ENCODE measurements at places on chromosomes 12 and 14.

GRCh38 chr14:54443981-54444380, 2.8 kb upstream of the CNIH1 start:
- DNase-seq = no peak

DNA sequence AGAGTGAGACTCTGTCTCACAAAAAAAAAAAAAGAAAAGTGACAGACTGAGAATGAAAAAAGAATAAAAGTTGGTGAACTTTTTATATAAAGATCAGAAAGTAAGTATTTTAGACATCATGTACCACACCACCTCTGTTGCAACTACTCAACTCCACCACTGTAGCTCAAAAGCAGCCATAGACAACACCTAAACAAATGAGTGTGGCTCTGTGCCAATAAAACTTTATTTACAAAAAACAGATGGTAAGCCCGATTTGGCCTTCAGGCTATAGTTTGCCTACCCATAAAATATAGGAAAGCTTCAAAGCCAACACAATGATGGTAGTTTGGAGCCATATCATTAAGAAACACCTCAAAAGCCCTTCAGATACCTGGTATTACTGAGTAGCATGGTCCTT, 154.5 kb upstream of the FOXN3 start:
- no peak for DNase-seq

DNA sequence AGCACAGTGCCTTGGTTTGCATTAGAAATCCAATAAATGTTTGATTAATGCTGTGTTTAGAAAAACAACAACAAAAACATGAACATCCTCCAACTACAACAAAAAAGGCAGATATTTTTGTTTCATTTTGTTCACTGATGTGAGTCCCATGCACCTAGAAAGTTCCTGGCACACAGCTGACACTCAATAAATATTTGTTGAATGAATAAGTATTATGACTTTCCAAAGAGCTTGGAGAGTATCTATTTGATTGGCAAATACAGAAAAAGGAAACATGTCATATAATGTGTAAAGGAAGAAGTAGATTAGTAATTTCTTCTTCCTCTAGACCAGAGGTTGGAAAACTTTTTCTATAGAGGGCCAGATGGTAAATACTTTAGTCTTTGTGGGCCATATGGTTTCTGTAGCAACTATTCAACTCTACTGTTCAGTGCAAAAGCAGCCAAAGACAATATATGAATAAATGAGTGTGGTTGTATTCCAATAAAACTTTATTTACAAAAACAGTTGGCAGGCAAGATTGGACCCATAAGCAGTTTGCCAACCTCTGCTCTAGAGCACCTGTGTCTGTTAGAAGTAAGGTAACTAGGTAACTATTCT, 312.3 kb upstream of the DIO2 start:
- no peak for DNase-seq

DNA sequence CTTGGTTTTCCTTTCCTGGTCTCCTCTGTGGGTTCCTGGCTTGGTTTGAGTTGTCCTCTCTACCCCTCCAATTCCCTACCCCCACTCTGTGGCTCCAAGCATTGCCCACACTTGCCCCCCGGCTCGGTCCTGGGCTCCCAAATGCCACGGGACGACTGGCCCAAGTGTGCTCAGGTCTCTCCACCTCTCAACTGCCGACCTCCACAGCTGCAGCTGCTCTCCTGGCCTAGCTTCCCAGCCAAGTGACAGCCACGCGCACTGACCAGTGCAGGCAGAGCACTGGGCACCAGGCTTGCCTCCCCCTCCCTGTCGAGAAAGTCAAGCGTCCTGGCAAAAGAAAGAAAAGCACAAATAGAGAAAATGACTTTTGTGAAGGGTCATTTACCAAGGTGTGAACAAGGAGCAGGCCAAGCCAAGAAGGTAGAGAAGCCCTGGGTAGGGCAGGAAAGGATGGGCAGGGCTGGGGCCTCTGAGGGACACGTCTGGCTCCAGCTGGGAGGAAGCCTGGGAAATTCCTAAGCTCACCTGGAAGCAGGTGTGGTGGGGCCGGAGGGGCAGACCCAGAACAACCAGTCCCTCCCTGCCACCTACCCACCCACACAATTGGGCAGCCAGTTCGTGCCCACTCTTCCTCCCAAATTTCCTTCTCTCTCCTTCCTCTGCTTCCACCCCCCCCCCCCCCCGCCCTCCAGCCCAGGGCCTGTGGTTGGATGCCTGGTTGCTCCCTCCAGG, 1.8 kb upstream of the CEP170B start:
- no peak for DNase-seq

GRCh38 chr12:9796346-9796745, 30.9 kb upstream of the KLRF1 start:
- DNase-seq = no peak

- no peak for DNase-seq
Measured at GRCh38 chr12:51975196-51975595, 23.7 kb downstream of the ACVR1B start.

DNA sequence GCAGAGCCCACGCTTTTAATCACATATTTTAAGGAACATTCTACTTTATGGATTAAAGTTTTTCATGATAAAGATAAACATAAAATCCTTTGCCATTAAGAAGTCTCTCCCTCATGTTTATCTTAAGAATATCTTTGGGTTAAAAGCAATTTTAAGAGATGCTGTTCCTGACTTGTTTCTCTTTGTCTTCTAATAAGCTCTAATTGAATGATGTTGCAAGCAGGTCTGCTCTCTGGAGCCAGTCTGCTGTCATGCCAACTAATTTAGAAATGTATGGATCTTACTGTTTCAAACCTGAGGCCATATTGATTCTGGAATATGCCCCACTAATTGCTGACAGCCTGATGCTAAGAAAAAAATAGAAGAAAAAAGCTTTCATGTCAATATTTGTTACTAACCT, 173.6 kb downstream of the TTC8 start:
- DNase-seq = no peak

DNA sequence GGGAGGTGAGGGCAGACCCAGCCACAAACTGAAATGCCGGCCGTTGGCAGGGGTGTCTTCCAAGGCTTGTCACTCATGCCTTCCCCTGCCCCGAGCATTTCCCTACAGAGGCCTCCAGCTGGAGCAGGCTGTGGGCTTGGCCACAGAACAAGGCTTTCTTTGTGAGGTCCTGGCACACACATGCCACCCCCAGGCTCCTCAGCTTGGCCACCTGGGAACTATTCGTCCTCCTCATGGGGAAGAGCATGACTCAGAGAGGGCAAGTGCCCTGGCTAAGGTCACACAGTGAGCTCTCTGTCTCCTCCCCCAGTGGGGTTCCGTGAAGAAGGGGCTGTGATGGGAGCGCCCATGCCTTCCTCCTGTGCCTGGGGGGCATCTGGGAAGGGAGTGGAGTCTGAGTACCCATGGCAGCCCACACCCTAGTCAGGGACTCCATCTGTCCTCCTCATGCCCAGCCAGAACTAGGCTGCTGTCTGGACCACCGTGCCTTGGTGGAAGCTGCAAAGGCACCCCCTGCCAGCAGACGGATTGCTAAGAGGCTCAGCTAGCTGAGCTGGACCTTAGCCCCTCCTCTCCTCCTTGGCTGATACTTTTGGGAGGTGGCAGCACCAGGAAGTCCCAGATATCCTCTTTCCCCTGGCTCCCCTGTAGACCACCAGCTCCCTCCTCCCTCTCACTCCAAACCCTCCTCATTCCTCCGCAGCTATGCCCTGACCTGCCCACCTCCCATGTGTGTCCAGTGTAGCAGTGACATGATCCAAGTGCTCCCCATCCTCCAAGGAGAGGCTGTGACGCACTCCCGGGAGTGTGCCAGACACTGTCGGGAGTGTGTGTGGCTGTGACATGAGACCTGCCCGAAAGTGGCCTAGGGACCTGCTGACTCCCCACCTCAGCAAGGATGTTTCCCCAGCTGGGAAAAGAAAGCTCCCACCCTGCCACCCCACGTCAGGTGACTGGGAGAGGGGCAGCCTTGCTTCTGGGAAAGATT, 21.4 kb downstream of the ABCB9 start:
- DNase-seq = no peak

DNA sequence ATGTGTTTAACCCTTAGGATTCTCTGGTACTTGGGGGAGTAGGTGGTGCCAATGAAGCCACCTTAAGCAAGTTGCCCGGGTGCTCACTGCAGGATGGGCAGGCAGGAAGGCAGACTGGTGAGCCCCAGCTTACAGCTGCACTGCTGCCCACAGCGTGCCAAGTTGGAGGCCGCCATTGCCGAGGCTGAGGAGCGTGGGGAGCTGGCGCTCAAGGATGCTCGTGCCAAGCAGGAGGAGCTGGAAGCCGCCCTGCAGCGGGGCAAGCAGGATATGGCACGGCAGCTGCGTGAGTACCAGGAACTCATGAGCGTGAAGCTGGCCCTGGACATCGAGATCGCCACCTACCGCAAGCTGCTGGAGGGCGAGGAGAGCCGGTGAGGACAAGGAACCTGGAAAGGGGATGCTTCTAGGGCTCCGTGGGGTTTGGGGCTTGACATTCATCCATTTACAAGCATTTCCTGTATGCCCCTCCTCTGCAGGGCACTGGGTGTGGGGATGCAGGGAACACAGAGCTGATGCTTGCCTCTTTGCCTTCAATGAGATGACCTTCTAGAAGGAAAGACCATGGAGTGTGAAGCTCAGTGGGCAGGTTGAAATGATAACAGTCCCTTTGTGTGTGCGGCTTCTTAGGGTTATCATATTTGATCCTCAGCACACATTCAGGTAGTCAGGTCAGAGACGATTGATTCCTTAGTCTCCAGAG, 12.4 kb downstream of the KRT7 start:
- no peak for DNase-seq

GRCh38 chr12:64270411-64270810, 48.3 kb upstream of the KICS2 start:
- no peak for DNase-seq

DNA sequence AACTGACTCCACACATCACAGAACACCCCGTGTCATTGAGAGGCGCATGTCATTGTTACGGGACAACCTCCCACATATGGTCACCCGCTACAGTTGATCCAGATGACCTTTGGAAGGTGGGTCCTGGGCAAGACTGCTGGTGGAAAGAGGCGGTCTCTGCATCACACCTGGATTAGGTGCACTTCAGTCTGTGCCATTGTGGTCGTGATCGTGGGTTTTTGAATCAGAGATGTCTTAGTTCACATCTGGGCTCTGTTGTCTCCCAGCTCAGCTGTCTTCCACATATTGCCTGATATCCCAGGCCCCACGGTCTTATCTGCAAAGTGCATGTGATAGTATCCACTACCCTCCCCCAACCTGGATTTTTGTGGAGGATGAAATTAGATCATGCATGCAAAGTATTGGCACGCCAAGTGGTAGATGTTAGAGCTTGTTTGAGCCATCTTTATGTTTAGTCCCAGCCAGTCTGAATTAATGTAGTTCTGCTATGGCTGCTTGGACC, 208.7 kb upstream of the FOXN3 start:
- no peak for DNase-seq

GRCh38 chr12:104507672-104508071, 50.9 kb downstream of the CHST11 start:
- no peak for DNase-seq

DNA sequence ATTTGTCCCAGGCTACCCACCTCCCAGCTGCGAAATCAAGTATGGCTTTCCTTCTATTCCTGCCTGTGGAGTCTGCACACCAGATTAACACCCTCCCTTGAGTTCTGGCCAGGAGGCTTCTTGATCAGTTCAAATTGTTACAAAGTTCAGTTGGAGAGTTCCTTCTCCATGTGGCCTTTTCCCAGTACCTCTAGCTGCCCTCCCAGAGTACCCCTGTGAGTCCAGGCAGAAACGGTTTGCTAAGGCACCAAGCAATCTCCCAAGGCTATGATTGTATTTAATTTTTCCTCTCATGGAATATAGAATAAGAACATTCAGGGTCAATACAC, 49.7 kb upstream of the ERGIC2 start:
- no peak for DNase-seq

Measured in activated T-helper 1 cell treated with anti-CD3 and anti-CD28 coated beads, Interleukin-2, amount 50 U/mL, for 16 hours (primary cell).